ENCODE measurements at places on chromosomes 3 and 15.

- DNase-seq, result peak; percentile 88
Measured at GRCh38 chr15:48975472-48976419, 12.0 kb upstream of the SHC4 start.

DNA sequence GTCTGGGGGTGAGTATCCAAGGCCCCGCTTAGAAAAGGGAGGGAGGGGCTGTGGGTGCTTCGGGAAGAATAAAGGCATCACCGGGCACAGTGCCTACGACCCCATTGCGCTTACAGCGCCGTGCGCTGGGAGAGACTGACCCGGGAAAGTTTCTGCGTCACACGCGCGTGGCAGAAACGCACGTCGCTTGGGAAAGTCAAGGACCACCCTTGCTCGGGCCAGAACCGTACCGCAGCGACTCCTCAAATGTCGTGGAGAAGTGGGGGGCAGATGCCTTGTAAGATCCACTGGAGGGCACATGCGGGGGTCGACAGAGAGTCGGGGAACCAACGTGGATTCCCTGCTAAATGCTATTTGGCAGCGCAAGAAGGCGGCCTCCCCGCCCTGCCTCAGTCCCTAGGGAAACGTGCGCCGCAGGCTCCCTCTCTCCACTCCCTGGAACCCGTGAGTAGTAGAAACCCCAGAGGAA lies 2.4 kb downstream of the ADAMTS9 start:
- DNase-seq, result no peak

DNA sequence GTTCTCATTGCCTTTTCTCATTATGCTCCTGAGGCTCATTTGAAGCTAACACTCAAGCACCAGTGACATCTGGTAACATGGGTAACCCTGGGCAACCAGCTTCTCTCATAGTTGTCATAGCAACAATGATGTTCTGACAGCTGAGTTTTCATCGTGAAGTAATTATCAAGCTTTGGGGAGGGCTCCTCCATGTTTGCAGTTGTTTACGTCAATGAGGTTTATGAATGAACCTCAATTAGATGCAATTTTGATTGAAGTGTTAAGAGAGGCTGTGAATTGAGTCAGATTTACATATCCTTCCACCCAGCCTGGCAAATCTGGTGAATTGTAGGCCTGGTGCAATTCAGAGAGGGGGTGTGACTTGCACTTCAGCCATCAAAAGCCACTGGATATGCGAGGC lies 119.3 kb upstream of the CHD2 start:
- DNase-seq, result no peak

GRCh38 chr3:178750639-178751300 lies 214.5 kb downstream of the KCNMB2 start:
- DNase-seq, result no peak

GRCh38 chr3:185176750-185177359 lies 24.0 kb upstream of the C3orf70 start:
- peak; percentile 29 for DNase-seq

GRCh38 chr3:147390589-147391569 lies 15.5 kb downstream of the ZIC4 start:
- no peak for DNase-seq

DNA sequence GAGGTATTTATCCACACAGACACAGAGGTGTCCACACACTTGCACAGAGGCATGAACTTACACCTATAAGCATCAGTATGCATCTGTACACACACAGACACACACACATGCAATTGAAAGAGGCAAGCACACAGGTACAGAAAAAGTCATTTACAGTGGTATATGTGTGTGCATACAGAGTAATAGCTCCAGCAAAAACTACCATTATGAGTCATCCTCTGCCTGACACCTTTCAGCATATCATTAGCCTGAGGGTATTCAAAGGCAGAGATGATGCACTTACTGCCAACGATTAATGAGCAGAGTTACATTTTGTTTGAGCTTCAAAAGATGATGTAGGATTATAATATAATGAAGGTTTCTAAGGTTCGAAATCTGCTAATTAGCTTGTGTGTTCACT lies 100.3 kb upstream of the TPRG1 start:
- DNase-seq, result no peak

DNA sequence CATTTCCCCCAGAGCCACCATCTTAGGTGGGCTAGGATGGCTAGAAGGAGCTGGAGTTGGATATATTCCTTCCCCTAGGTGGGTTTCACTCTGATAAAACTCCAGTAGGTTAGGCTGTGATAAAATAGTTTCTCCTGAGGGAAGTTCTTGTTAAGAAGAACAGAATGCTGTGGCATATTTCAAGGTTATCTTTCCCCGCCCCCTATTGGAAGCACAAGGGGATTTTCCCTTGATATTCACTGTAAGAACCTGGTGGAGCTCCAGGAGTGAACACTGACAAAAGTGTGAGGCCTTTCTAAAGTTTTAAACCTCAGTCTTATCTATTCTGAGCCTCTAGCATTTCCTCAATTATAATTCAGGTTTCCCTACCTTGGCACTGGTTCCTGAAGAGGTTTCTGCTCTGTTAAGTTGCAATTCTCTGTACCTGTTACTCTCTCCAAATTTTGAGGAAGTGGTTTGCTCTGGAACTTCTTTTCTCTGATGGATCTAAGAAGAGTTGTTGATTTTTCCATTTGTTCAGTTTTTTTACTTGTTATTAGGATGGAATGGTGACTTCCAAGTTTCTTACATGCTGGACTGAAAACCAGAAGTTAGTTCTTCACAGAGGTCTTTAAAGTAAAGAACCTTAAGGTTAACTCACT lies 113.5 kb downstream of the GMPS start:
- DNase-seq, result no peak

DNA sequence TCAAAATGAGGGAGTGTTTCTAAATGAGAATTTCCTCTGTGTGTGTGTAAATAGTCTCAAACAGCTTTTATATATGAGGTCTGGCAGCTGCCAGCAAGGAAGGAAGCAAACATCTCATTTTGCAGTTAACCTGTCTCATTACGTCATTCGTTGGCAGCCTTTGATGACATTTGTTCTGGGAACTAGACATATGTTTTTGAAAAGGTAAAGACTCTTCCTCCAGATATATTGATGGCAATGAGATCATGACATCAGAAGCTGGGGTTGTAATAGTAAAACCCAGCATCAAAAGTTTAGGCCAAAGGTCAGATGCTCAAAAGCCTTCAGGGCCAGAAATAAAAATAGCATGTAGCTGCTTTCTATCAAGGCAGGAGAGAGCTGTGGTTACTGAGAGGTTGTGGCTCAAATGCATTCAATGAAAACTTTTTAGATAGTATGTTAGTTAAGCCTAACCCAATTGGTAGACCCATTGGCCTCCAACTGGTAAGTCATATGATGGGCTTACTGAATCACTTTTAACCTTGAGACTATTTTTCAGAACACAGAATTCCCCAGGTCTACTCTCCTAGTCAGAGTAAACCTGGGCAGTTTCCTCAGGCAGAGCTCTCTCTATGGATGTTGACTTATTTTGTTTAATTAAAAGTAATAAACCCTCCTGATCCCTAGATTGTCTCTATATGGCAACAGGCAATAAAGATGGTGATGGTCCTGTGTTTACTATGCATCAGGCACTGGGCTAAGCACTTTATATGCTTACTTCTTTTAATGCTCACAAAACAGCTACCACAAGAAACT lies 386.5 kb upstream of the CFAP20DC start:
- no peak for DNase-seq

DNA sequence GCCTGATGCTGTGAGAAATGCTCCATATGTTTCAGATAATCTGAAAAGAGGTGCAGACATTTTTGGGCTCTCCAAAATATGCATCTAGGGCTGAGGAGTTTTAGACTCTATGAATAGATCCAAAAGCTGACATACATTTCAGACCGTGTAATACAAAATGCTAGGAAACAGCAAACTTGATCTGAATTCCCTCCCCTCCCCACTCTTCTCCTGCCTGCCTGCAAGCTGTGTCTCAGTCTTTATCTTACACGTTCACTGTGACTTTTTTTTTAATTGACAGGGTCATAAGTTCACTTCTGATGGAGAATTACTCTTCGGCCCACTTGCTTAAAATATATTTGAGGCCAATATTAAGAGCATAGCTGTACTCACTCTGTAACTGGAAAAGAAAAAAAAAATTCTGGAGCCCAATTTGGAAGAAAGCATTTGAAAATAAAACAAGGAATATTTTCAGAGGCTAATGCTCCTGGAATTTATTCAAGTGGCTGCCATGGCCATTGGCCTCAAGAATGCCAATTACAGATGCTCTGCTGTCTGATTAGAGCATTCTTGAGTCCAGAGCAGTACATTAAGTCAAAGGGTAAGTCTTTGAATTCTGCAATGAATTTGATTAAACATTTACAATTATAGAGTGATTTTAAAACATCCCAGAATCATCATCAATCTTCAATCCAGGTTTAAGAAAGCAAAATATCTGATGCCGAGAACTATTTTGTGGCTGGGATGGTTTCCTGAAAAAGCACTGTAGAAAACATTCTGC lies 146.2 kb upstream of the SEMA6D start:
- no peak for DNase-seq

DNA sequence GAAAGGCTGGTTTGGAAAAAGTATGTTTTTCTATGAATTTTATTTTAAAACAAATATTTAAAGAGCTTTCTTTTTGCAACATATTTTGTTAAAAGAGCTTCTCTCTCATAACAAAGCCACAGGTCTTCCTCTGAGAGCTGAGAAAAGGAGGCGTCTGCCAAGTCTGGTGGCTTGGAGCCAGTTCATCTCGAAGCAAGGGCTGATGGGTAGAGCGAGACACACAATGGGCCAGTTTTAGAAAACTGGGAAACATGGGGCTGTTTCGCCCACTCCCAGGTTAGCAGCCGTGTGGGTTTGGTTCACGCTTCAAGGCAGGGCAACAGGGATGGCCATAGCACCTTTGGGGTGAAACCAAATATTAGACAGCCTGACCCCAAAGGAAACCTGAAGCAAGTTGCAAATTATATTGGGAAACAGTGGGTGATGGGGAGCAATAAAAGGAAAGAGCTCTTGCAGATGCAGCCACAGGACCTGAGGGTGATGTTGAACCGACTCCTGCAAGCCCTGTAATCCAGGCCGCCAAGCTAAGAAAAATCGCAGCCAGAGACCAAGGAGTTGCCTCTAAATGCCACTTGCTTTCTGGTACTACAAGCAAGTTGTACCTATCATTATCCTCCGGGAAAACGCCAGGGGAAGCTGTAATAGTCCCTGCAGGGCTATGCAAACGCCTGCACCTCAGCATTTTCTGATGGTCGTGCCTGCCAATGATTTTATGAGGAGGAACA lies 88.4 kb upstream of the GALNT15 start:
- no peak for DNase-seq

- DNase-seq, result no peak
Measured at GRCh38 chr3:179278932-179279693, 28.2 kb upstream of the KCNMB3 start.

DNA sequence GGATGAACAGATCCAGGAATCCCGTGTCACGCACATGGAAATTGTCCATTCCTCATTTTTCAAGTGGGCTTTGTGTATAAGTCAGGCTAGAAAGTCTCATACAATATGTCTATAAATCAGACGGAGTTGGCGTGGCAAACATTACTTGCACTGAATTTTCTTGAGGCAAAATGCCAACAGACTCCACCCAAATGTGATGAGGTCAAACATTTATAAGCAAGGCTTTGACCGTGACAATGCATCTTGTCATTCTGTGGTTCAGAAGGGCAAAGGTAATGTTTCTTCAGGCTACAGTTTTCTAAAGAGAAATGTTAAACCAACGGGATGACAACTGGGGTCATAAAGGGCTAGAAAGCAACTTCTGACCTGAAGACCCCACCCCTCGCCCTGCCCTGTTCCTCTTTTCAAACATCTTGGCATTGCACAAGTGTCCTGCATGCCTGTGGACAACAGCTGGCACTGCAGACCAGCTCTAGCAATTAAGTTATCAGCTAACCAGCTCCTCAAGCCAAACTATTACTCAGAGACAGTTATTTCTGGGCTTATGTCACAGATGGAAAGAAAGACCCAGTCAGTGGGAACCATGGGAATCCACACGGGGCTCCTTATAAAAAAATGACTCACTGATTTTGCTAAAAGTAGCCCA lies 36.5 kb upstream of the SPTBN5 start:
- no peak for DNase-seq

GRCh38 chr3:155037508-155038202 lies 42.5 kb upstream of the MME start:
- no peak for DNase-seq

GRCh38 chr15:40929660-40930429 lies 705 bp downstream of the DLL4 start:
- no peak for DNase-seq

GRCh38 chr3:40631341-40631995 lies 106.7 kb downstream of the ZNF621 start:
- no peak for DNase-seq

DNA sequence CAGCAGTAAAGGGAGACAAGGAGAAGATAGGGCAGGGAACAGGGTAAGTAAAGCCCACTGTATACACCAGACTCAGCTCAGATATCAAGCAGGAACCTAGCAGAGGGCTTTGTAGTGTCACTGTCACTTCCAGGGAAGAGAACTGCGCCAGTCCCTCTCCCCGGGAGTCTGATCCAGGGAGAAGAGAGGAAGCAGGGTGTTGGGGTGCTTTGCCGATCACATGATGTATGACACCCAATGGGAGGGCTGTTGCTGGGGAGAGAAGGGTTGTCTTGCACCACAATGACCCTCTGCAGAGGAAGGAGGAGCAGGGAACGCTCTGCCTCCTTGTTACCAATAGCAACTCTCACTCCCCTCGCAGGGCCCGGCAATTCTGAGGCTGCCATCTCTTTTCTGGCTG lies 147.2 kb upstream of the SLC2A2 start:
- DNase-seq, result no peak

GRCh38 chr15:74530771-74531143 lies 10.3 kb upstream of the ARID3B start:
- no peak for DNase-seq

GRCh38 chr15:68389041-68389930 lies 42.7 kb downstream of the ITGA11 start:
- no peak for DNase-seq

DNA sequence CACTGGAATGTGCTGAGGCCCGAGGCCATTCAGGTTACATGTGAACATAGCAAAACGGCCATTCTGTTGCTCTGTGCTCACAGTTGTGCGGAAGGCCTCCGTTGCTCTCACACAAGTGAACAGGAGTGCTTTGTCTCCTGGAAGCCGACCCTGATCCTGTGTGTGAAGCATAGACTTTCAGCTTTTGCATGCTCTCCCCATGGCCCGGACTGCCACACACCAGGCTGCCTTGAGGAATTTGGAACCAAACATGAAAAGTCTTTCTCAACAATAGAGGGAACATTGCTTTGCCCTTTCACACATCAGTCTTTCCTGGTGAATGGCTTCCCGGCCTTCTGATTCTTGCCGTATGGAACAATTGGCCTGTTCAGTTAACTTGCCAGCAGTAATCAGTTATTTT lies 154.8 kb upstream of the LRIG1 start:
- DNase-seq, result no peak

GRCh38 chr3:53238886-53239285 lies 16.9 kb downstream of the TKT start:
- no peak for DNase-seq

GRCh38 chr15:41510728-41511127 lies 2.9 kb downstream of the LTK start:
- DNase-seq, result no peak

- DNase-seq, result no peak
Measured at GRCh38 chr15:45868109-45868691, 233.4 kb downstream of the SQOR start.

- no peak for DNase-seq
Measured at GRCh38 chr3:106700981-106701380, 676.3 kb upstream of the CCDC54 start.

- no peak for DNase-seq
Measured at GRCh38 chr3:47663630-47664240, 85.1 kb upstream of the CSPG5 start.

- DNase-seq, result no peak
Measured at GRCh38 chr15:23073890-23074646, 34.7 kb upstream of the TUBGCP5 start.

- DNase-seq, result no peak
Measured at GRCh38 chr15:89812011-89812846, 2.4 kb downstream of the ANPEP start.
